Stimulated activated naive CD4-positive, alpha-beta T cell treated with Interleukin-2 at 50 U/mL for 16 hours (primary cell): ENCODE measurements at places on chromosomes 1 and 21.

GRCh38 chr1:111743679-111744101 lies 4.5 kb upstream of the INKA2 start:
- DNase-seq, result no peak

- DNase-seq, result no peak
Measured at GRCh38 chr1:243422362-243422761, 166.5 kb downstream of the SDCCAG8 start.

DNA sequence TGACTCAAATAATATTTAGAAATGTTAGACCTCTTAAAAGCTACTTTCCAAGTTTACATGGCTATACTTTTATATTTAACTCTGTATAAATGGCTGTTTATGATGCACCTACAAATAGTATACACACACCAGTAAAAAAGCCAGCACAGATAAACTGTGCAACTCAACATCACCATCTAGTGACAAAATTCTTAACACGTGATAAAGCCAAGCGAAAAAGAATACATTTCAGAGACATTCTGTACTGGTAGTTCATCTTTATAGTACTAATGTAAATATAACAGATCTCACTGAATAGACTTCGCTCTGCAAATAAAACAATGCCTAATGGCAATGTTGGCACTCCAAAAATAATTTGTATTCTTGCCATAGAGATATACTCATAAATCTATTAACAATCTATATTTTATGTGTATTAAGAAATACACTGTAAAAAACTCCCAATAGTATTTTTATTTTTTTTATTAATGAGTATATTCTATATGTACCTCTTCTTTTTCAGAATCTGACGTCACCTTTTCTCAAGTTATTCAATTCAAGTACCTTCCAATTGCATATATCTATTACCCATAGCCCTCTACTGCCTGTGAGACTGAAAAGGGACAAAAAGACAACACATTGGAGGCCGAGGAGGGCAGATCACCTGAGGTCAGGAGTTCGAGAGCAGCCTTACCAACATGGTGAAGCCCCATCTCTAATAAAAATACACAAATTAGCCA lies 100.2 kb downstream of the DPYD start:
- DNase-seq, result no peak

GRCh38 chr1:119631086-119631432 lies 17.0 kb downstream of the ZNF697 start:
- DNase-seq, result no peak

GRCh38 chr1:192878249-192878648 lies 69.4 kb downstream of the RGS2 start:
- no peak for DNase-seq

GRCh38 chr1:35558374-35559316 lies 1.0 kb downstream of the NCDN start:
- DNase-seq, result no peak

- no peak for DNase-seq
Measured at GRCh38 chr1:86356247-86356646, 39.9 kb downstream of the ODF2L start.

DNA sequence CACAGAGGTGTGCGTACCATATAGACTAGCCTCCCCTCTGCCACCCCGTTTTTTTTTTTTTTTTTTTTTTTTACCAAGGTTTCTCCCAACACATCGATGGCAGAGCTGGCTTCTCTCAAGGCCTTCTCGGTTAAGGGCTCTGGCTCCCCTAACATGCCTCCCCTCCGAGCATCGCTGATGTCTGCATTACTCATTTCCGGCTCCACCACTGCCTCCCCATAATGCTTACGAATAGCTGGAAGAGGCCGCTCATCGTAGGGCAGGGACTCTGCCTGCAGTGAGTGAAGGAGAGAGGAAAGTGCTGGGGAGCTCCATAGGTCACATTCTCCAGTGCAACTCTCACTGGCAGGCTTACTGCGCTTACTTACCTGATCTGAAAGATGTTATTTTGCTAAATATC lies 20.6 kb downstream of the CEP104 start:
- no peak for DNase-seq

GRCh38 chr1:157050836-157051235 lies 5.3 kb upstream of the ARHGEF11 start:
- no peak for DNase-seq

- DNase-seq, result no peak
Measured at GRCh38 chr1:200774311-200774710, 35.6 kb downstream of the CAMSAP2 start.

- DNase-seq, result no peak
Measured at GRCh38 chr1:46817814-46818213, 19.0 kb downstream of the CYP4B1 start.

GRCh38 chr1:229370601-229371021 lies 27.8 kb upstream of the CCSAP start:
- DNase-seq, result no peak

GRCh38 chr1:41200728-41201127 lies 41.4 kb downstream of the SCMH1 start:
- no peak for DNase-seq

DNA sequence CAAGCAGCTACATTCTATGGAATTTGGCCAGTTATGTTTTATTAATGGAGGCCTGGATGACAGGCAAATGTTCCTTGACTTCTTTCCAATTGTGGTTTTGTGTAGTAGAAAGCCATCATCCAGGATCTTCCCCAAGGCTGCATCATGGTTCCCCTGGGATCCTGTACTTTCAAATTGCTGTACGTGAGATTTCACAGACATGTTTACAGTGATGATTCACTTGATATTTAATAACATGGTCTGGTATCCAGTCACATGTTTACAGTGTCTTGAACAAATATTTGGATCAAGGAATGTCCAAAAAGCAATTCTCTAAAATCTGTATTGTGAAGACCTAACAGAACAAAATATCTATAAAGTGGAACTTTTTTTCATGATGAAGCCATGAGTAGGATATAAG lies 68.3 kb upstream of the ST6GALNAC3 start:
- DNase-seq, result no peak

- no peak for DNase-seq
Measured at GRCh38 chr1:163897412-163898155, 575.8 kb downstream of the NUF2 start.
